T-helper 17 cell (primary cell): ENCODE measurements at places on chromosomes 3 and 15.

DNA sequence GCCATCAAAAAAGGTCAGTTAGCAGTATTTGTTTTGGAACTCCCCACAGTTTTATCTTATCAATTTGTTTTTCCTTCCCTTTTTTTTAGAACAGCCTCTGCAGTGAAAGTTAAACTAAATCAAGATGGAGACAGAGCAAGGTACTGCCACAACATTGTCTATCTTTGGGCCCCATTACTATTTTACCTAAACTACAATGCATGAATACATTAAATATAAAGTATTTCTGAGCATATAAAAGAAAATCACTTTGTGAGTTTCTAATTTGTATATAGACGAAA, 139.5 kb downstream of the MEIS2 start:
- no peak for DNase-seq

DNA sequence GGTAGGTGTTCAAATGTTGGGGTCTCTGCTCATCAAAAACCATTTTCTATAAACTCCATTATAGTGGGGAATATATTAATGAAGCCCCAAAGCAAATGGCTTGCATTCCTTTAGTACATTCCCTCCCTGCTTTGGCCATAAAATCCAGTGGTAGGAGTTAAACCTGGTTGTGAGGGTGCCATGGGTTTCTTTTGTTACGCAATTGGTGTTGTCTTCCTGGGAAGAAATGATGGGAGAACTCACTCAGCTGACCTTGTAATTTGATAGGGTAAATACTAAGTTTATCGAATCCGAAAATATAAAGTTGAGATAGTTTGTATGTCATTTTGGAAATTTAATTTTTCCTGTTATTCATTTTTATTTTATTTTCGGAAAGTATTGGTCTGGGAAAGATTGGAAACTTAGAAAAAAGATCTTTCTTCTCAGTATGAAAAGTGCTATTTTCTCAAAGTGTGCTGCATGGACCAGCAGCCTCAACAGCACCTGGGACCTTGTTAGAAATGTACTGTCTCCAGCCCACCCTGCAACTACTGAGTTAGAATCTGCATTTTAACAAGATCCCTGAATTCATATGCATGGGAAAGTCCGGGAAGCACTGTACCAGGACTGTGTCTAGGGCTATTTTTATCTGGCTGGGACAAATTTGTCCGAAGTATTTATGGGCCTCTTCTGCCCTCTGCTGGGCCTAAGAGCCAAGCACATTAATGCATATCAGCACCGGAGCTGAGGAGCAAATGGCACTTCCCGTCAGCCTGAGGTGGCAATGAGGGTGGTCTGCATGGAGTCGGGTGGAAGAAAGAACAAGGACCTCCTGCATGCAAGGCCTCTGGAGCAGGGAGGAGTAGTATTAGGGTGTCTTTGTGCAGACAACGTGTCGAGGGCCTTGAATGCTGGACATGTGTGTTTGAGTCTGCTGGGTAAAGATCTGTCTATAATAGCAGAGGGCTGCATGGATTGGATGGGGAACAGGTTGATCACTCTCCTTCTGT, 54.7 kb downstream of the FAM81A start:
- DNase-seq, result peak; percentile 22

DNA sequence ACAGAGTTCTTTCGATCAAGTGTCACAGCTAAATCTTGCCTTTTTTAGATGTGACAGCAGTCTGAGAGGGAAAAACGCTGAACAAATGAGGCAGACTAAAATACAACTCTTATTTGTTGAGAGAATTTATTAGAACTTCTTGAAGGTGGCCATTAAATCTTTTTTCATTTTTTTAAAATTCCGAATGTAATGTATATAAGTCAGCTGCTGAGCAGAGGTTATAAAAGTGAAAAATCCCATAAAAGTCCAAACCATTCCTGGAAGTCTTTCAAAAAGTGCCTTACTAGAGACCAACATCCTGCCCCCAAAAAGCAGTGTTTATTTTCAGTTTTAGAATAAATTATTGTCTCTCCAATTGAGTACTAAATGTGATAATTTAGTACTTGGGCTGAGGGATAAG, 3.1 kb downstream of the TSEN2 start:
- DNase-seq, result no peak

- no peak for DNase-seq
Measured at GRCh38 chr15:58095415-58095814, 29.9 kb upstream of the ALDH1A2 start.

DNA sequence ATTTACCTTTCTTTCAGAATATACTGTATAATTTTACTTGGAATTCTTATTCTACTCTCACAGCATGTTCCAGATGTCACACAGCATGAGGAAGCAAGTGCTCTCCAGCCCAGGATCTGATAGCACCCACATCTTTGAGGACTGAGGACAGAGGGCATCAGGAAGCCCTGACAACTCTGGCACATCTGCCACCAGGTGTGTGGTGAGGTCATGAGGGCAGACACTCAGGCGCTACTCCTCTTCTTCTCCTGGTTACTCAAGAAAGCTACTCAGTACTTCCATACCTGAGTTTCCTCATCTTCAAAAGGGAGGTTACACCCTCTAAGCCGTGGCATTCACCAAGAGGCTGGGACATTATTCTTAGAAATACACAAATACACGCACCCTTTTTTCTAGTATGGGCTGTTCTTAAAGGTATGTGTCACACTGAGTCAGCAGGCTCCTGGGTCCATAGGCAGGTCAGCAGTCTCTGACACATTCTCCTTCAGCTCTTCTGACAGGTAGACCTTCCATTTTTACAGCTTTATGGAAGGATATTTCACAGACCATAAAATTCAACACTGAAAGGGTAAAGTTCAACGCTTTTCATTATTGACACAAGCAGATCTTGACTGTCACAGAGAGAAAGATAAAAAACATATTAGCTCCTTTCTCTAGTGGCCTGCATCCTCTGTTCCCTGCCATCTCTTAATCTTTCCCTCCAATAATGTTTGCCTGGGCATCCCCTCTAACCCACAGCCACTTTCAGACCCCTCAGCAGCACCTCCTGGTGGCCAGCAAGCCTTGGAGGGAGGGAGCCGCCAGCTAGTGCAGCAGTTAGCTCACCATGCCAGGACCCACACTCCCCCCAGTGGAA, 103.2 kb upstream of the TJP1 start:
- DNase-seq, result no peak

DNA sequence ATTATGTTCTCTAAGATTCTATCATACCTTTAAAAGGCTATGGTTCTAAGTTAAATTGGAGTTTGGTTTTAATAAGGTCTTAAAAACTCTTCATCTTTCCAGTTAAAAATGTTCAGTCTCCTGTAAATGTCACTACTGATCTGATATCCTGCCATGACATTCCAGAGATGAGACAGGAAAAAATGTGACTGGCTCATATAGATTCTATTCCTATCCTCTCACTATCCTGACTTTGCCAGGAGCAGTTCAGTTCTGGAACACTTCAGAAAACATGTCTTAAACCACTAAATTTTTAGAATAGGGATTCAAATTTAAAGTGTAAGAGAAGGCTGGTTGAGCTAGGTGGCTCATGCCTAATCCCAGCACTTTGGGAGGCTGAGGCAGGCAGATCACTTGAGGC, 170.9 kb downstream of the TNIK start:
- no peak for DNase-seq

GRCh38 chr15:58378241-58379085, 53.3 kb upstream of the LIPC start:
- no peak for DNase-seq

GRCh38 chr3:185680231-185680630, 94.1 kb downstream of the SENP2 start:
- DNase-seq, result no peak

DNA sequence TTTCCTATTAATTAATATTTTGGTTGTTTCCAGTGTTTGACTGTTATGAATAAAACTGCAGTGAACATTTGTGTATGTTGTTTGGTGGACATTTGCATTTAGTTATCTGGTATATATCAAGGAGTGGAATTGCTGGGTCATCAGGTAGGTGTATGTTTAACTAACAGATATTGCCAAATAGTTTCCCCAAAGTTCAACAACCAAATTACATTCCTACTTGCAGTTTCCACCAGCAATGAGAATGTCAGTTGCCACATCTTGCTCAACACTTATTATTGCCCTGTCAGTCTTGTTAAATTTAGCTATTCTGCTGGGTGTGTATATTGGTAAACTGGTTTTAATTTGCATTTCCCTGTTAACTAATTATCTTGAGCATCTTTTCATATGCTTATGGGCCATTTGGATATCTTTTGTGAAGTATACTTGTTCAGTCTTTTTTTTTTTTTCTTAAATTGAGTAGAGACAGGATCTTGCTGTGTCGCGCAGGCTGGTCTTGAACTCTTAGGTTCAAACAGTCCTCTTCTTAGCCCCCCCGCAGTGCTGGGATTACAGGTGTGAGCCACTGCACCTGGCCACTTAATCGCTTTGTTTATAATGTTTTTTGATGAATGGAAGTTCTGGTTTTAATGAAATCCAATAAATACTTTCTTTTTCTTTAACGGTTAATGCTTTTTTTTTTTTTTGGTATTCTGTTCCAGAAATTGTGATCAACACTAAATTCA, 7.9 kb downstream of the FEM1B start:
- no peak for DNase-seq

GRCh38 chr3:179603321-179603720, 1.1 kb downstream of the MRPL47 start:
- DNase-seq, result no peak

DNA sequence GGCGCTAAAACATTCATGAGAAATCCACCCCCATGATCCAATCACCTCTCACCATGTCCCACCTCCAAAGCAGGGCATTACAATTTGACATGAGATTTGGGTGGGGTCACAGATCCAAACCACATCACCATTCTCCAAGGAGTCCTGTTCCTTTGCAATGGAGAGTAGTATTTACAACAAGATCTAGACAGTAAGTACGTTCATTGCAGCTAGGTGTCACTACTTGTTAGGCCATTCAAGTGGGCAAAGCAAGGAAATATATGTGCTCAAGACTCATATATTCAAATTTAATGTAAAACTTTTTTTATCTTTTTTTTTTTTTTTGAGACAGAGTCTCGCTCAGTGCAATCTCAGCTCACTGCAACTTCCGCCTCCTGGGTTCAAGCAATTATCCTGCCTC, 79.3 kb downstream of the AQP9 start:
- no peak for DNase-seq

- no peak for DNase-seq
Measured at GRCh38 chr3:124840331-124840730, 46.8 kb downstream of the ITGB5 start.

DNA sequence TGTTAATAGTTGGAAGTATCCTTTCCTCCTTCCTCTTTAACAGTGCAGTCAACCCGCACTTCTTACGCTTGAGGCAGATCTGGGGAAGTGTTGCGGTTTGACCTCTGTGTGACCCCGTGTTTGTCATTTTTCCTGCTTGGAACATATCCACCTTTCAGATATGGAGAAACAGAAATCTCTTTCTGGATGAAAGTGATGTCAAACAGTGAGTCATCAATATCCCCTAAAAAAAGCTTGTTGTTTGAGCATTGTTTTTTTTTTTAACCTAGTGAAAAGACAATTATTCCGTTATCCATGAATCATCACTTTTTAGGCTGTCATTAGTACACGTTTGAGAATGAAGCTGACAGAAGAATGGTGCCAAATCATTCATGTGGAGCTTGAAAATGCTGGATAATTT, 293.7 kb downstream of the ARPP21 start:
- no peak for DNase-seq

DNA sequence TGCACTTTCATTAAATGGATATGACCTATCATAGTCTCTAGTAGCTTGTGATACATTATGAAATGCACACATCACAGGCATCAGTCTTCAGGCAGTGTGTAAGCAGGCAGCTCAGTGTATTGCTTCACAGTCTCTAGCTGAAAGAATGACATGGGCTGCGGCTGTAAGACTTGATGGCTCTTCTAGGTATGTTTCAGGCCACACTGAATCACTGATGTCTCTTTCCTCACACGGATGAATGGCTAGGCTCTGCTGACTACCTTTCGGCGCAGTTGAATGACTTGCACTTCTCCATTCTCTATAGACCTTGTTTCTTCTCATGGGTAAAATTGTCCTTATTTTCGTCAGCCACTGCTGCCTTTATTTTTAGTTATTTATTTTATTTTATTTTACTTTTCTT, 15.4 kb downstream of the APH1B start:
- no peak for DNase-seq
